ENCODE measurements at places on chromosomes 4 and X.

GRCh38 chr4:142984871-142985585, 138.9 kb upstream of the INPP4B start:
- ATAC-seq, result no peak

GRCh38 chrX:85685843-85686242, 306.4 kb upstream of the POF1B start:
- ATAC-seq, result no peak

- ATAC-seq, result no peak
These were observed 95.0 kb downstream of the BANK1 start for GRCh38 chr4:101885574-101885973.

GRCh38 chr4:78213218-78213617, 156.1 kb downstream of the FRAS1 start:
- ATAC-seq, result no peak

DNA sequence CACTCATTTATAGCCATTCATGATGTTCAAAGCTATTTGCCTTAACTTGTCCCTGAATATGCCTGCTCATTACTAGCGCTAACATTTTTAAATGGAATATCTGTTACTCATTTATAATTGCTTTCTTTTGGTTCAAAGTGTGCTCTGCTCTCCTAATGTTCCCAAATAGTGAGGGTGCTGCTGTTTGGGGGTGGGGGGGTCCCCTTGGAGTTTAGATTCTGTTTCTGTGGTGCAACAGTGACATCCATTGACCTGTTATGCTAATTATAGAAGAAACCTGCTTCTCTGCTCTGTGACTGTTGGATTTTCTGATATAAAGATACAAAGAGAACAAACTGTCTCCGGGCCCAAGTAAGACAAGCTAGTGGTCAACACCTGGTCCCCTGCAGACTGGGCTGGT, 222.4 kb downstream of the SHROOM3 start:
- ATAC-seq, result no peak

DNA sequence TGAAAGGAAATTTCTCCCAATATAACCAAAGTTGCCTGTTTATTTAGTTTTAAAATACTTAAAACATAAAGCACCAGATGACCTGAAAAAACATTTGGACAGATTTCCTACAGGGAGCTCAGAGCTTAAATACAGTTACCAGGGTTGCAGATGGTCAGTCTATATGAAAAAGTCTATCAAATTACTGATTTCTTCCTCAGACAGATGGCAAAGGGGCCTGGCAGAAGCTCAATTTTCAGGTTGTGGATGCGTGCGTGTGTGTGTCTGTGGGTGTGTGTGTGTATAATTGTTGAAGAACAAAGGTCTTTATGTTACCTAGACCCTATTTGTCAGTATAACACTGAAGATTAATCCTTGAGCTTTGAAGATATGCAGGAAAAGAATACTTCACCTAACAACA, 169.4 kb downstream of the MAD2L1 start:
- ATAC-seq, result no peak

Measured in activated CD4-positive, CD25-positive, alpha-beta regulatory T cell treated with anti-CD3 and anti-CD28 coated beads, Interleukin-2, amount 50 U/mL, for 24 hours (primary cell).